ENCODE measurements at places on chromosomes 1 and 21.

DNA sequence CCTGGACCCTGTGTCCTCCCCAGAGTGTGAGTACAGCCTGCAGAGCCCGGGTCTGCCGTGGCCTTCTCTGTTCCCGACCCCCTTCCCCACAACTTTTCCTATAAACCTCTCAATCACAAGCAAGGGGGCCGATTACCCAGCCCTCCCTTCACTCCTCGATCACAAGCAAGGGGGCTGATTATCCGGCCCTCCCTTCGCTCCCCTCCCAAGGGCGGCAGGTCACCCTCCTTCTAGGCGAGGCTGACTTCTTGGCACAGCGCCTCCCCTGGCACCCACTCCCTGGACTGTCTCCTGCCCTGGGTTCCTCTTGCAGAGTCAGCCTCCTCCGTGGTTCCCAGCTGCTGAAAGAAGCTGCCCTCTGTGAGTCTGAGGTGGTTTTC, 12.3 kb upstream of the LDLRAP1 start:
- DNase-seq, result no peak

DNA sequence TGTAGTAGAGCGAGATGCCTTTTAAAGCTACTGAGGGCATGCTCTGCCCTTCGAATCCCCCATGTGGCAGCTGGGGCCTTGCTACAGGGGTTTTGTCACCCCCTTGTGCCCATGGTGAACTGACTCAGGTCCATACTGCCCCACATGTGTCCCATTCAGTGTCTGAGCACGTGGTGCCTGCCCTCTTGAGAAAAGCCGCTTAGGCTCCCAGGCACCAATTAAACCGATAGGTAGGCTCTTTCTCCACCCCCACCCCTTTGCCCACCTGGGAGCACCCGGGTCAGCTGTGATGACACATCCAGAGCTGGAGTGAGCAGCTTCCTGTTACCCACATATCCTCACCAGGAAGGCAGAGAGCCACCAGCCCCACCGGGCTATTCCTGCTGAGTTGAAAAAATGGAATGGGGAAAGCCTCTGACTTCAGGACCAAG, 30.5 kb downstream of the TMCC2 start:
- no peak for DNase-seq

DNA sequence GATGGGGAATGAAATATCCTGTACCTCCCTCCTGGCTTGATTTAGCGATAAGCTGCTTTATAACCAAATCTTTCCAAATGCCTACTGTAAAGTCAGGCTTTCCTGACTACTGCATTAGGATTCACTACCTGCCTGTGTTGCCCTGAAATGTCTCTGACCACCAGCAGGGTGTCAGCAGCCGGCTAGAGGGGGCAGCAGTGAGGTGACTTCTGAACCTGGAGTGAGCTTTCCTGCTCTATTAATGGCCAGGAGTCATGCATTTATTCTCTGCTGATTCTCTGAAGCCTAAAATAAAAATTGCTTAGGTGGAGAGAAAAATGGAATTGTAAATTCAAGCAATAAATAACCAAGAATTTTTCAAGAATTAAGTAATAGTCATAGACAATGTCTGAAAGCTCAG, 2.5 kb downstream of the BACE2 start:
- DNase-seq, result peak; percentile 19

- no peak for DNase-seq
These were observed 133.1 kb downstream of the CAMTA1 start for GRCh38 chr1:6918186-6918924.

DNA sequence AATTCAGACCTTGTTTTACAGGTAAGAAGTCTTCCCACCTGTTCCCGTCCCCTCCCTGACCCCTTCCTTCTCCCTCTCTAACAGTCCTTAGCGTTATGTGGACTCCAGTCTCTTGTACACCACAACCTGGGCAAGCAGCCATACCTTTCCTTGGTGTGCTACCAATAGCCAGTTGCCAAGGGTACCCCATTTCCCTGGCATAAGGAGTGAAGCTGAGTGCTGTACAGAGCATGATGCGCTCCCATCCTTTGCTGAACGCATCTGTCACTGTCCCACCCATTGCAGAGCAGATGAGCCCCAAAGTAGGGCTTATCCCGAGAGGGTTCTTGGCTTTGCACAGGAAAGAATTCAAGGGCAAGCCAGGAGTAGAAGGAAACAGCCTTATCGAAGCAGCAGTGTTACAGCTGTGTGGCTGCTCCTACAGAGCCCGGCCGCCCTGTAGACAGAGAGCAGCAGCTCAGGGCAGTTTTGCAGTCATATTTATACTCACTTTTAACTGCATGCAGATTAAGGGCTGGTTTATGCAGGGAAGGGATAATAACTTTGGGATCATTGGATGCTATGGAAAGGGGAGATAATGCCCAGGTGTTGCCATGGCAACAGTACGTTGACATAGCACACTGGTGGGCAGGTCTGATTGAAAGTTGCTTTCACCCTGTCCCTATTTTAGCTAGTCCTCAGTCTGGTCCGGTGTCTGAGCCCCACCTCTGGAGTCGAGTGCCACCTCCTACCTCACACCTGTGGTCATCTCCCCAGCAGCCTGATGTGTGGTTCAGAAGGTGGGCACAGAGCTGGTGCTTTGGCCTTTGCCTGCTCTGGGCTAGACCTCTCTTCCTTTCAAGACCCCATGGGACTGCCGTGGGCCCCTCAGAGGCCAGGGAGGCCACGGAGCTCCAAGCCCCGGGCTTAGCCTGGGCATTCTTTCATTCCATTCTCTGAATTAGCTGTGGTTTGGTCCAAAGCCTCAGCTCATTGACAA, 5.1 kb downstream of the FHAD1 start:
- no peak for DNase-seq

- DNase-seq, result peak; percentile 68
These were observed 3.2 kb upstream of the CCNL2 start for GRCh38 chr1:1402072-1402900.

GRCh38 chr21:36603221-36603620, 95.7 kb upstream of the SIM2 start:
- no peak for DNase-seq

- no peak for DNase-seq
These were observed 503.5 kb upstream of the C1orf87 start for GRCh38 chr1:60577029-60577428.

DNA sequence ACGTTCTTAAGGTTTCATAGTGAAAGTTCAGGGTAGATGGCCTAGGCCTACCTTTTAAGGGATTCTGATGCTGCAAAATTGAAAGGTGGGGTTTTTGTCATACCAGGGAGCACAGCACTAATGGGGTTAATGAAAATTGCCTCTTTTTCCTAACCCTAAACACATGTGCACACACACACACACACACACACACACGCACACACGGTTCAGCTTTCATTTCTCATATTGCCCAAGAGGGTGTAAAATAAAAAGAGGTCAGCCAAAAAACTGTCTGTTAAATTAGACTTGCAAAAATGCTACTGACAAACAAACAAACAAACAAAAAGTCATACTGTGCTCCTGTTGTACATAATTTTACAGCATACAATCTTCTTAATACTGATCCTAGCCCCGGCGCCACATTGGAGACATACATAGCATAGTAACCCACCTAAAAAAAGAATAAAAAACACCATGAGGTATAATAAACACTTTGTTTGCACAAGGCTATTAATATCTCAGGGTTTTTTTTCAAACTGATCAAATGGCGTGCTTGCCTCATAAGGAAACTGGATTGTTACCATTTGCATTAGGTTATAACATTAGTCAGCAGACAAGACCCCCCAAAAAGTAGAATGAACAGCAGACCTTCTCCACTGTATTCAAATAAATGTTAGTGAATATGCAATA, 69.1 kb downstream of the TGFB2 start:
- no peak for DNase-seq

GRCh38 chr1:30271401-30272276, 451.7 kb downstream of the MATN1 start:
- DNase-seq, result no peak

DNA sequence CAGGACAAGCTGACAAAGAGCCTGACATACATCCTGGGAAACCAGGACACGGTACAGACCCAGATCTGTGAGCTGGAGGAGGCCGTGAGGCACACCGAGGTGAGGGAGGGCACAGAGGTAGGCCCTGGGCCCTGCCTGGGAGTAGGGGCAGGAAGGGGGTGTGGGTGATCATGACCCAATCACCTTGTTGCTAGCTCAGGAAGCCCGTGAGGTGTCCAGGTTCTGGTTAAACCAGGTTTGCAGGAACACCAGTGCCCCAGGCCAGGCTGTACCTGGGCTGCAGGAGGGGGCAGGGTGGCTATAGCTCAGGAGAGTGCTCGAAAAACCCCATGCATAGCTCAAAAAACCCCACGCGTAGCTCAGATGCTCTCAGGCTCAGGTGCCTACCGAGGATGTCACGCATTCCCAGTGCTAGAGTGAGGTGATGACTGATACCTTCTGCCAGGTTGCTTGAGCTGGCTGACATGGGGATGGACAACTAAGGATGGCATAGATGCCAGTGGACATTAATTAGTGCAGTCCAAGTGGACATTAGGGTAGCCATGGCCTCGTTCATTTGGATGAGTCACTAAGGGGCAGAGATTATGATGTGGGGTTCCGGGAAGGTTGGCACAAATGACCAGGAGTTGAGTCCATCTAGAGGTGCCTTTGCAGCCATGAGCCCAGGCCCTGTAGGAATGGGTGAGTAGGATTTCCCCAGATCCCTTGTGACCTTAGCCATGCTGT, 3.7 kb downstream of the TRIM46 start:
- no peak for DNase-seq

GRCh38 chr1:157289424-157290105, 151.4 kb upstream of the ETV3 start:
- DNase-seq, result no peak

GRCh38 chr1:192476802-192477298, 98.7 kb upstream of the RGS1 start:
- DNase-seq, result no peak

Data from activated T-cell treated with anti-CD3 and anti-CD28 coated beads, Interleukin-2, amount 50 U/mL, for 48 hours (primary cell).